ENCODE measurements at places on chromosomes 7 and 10.

DNA sequence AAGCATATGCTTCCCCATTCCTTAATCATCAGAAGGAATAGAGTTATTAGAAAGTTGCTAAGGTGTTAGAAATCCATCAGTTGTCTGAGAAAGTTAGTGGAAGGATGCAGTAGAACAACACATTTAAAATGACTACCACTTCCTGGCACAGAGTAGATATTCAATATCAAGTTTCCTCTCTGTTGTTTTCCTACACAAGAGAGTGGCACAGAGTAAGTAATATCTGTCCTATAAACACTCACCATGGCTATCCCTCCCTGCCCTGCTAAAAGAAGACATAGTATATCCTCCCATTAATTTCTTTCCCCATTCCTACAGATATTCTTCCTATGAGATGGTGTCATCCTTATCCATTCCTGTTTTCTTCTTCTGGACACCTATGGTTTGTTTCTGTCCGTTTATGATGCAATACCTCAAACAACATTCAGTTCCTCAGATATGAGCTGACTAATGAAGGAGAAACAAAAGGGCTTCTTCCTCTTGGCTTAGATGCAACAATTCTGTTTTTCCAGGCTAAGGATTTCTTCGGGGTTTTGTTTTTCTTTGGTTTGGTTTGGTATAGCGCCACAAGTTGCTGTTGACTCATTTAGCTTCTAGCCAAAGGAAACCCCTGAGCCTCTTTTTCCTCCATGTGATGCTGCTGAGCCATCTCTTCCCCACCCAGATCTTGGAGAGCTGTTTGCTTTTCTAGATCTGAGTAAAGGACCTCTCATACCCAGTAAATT, 32.9 kb upstream of the BPGM start:
- DNase-seq, result no peak

DNA sequence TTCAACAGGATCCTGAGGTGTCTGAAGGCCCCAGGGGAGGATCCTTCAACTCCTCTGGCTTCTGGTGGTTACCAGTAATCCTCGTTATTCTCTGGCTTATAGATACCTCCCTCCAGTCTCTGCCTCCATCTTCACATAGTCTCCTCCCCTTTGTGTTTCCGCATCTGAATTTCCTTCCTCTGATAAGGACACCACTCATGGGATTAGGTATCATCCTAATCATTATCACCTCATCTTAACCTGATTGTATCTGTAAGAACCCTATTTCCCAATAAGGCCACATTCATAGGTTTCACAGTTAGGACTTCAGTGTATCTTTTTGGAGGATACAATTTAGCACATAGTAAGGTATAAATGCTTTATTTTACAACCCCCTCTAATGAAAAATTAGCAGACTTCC, 1189.2 kb downstream of the CNTNAP2 start:
- DNase-seq, result no peak

DNA sequence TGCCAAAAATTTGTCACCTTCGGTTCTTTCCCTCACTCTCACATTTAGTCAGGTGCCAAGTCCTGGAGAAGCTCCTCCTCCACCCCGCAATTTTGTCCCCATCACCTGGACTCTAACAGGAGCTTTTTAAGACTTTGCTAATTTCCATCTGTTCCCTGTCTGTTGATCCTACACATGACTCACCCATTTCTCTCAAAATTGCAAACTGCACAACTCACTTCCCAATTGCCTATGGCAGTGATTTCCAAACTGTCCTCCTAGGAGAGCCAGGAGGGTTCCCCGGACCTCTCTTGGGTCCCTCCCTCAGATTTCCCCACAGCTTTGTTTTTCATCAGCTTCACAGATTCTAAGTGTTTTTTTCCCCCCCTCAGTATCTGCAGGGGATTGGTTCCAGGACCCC, 120.3 kb downstream of the WNT2 start:
- no peak for DNase-seq

DNA sequence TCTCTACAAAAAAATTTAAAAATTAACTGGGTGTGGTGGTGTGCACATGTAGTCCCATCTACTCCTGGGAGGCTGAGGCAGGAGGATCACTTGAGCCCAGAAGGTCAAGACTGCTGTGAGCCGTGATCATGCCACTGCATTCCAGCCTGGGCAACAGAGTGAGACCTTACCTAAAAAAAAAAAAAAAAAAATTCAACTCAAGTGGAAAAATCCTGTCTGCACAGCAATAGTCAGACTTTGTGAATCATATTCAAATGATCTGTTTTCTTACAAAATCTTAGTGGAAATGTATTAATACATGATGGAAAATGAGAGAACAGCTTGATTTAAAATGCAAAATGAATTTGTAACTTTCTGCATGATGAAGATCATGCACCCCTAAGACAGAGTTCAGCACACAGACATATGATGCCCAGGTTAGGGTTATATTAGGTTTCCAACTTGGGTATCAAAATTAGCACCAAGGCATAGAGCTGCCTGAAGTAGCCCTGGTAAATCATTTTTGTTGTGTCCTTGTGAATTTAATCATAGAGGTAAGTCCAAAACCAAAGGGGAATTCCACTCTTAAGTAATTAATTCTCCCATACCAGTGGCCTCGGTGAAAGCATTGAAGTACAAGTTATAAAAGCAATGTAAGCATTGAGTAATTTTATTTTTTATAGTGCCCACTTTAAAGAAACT, 93.8 kb downstream of the ADD3 start:
- no peak for DNase-seq

- DNase-seq, result no peak
Measured at GRCh38 chr7:24502135-24502488, 71.1 kb upstream of the PALS2 start.

GRCh38 chr10:98270073-98270740, 2.2 kb upstream of the LOXL4 start:
- DNase-seq, result no peak

DNA sequence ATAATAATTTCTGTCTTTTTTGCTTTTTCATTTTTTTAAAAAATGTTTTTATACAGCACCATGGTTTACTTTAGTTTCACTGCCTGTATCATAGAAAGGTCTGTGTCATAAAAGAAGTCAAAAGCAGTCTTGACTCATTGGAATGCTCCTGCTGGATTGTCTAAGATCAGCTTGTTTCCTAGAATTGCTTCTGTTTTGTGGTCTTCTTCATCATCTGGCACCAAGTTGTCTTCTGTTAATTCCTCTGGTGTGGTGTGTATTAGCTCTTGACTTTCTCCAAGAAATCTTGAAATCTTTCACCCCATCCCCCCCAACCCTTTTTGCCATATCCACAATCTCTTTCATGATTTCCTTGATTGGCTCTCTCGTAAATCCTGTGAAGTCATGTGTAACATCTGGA, 250.3 kb upstream of the CXCL12 start:
- no peak for DNase-seq

Data from activated CD4-positive, alpha-beta T cell treated with anti-CD3 and anti-CD28 coated beads for 24 hours (primary cell).